Calu3 (cell line): ENCODE measurements at places on chromosomes 7 and 10. TPM values are rescaled to one million over a fixed set of nuclear protein-coding genes. Genes with fewer than 3 reads are reported as not detected.
A peak's percentile ranks its signal among the peaks of the same experiment; 100 is the strongest.

GRCh38 chr10:44380829-44381600 is 3.9 kb downstream of the CXCL12 start:
- peaks cover 7% of the 10 kb centered on the region for H3K4me1 ChIP-seq
- peaks cover 27% of the 10 kb centered on the region for H3K27me3 ChIP-seq

DNA sequence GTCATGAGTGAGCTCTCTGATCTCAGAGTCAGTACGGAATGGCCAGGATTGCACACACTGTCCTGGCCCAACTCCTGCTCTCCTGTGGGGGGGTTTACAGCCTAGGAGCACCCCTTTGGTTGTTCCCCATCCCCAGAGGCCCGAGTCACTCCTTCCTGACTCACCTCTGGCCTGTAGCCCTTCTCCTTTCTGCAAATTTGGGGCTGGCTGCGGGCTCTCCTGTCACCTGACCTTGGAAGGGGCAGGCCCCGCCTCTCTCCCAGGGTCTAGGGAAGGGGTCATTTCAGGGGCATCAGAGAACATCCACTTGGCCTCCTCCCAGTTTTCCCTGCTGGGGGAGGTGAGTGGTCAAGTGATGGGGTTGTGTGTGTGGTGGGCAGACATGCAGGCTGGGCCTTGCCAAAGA is 1.7 kb downstream of the NYAP1 start:
- DNase-seq: no peak
- no peaks in the 10 kb centered on the region for H3K36me3 ChIP-seq
- no peaks in the 10 kb centered on the region for H3K4me1 ChIP-seq
- H3K27ac ChIP-seq: no peak overlapping the region
- H3K4me3 ChIP-seq: no peak overlapping the region

DNA sequence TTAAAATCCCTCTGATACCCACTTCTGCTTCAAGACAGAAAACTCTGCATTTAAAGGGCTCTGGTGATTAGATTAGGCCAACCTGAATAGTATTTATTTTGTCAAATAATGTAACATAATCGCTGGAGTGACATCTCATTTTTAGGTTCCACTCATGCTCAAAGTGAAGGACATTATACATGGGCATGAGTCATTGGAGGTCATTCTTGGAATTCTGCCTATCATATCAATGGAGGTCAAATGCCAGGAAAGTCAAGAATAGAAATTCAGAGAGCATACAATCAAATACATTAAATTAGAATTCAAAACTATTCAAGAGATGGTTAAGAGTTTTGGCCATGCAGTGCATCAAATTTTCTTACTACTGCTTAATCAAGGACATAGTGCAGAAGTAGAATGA is 50.8 kb upstream of the PRSS1 start:
- H3K27me3 ChIP-seq: no peaks in the 10 kb centered on the region
- DNase-seq: no peak
- H3K27ac ChIP-seq: no peak overlapping the region
- peaks cover 21% of the 10 kb centered on the region for H3K4me1 ChIP-seq

DNA sequence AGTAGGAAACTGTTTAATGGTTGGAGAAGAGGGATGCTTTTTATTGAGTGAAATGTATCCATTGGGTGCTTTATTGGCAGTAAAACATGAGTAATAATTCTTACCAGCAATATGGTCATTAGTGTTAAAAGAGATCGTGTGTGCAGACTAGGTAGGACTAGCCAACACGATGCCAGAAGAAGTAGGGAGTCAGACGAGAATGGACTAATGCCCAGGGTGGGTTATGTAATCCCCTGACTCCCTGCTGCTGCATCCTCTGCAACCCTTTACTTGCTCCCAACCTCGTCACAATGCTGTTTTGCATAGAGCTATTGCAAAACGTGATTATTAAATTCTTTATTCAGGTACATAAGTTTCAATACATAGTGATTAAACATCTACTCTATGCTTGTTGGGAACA is 1213.7 kb downstream of the GATA3 start:
- H3K36me3 ChIP-seq: no peaks in the 10 kb centered on the region
- DNase-seq: no peak
- no peak overlapping the region for H3K4me3 ChIP-seq
- peaks cover 5% of the 10 kb centered on the region for H3K4me1 ChIP-seq

DNA sequence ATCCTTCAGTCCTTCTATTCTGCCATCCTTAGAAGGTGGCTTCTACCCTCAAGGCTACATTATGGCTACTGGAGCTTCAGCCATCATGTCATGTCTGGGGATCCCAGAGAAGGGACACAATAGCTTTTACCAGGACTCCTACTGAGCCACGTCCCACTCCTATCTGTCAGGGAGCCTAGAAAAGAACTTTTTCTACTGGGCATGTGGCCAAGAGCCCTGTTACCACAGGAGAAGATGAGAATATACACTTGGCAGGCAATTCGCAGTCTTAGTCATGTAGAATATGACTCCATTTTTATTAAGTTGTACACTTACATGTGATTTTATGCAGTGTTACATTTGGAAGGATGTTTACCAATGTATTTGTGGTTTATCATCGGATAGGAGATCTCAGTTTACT is 64.6 kb upstream of the KCNMA1 start:
- no peak for DNase-seq
- H3K36me3 ChIP-seq: no peaks in the 10 kb centered on the region
- H3K4me3 ChIP-seq: no peak overlapping the region
- H3K4me1 ChIP-seq: no peaks in the 10 kb centered on the region
- no peaks in the 10 kb centered on the region for H3K27me3 ChIP-seq
- H3K27ac ChIP-seq: no peak overlapping the region

GRCh38 chr10:100791369-100792058 is 46.1 kb downstream of the PAX2 start:
- DNase-seq: no peak
- no peak overlapping the region for H3K27ac ChIP-seq
- H3K4me3 ChIP-seq: no peak overlapping the region
- no peaks in the 10 kb centered on the region for H3K36me3 ChIP-seq
- peaks cover 93% of the 10 kb centered on the region for H3K27me3 ChIP-seq

- H3K27ac ChIP-seq: no peak overlapping the region
- H3K27me3 ChIP-seq: no peaks in the 10 kb centered on the region
- no peak for DNase-seq
- H3K4me3 ChIP-seq: no peak overlapping the region
- H3K36me3 ChIP-seq: no peaks in the 10 kb centered on the region
Observed at GRCh38 chr10:72386916-72387586, 32.3 kb upstream of the DNAJB12 start.

DNA sequence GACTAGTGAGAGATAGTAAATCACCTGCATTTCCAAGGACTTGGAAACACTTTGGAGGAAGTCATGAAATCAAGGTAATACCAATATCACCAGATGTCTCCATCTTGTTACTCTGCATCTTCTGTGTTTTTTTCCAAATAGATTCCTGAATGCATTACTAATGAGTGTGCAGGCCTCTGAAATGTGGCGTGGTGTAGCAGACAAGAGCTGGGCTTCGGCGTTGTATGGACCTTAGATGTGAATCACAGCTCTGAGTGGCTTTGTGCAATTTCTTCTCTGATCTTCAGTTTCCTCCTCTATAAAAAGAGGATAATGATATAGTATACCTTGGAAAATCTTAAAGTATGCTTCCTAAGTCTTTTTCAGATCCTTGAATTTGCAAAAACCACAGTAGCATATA is 9.6 kb upstream of the MYPN start:
- no peak overlapping the region for H3K27ac ChIP-seq
- peaks cover 50% of the 10 kb centered on the region for H3K4me1 ChIP-seq

DNA sequence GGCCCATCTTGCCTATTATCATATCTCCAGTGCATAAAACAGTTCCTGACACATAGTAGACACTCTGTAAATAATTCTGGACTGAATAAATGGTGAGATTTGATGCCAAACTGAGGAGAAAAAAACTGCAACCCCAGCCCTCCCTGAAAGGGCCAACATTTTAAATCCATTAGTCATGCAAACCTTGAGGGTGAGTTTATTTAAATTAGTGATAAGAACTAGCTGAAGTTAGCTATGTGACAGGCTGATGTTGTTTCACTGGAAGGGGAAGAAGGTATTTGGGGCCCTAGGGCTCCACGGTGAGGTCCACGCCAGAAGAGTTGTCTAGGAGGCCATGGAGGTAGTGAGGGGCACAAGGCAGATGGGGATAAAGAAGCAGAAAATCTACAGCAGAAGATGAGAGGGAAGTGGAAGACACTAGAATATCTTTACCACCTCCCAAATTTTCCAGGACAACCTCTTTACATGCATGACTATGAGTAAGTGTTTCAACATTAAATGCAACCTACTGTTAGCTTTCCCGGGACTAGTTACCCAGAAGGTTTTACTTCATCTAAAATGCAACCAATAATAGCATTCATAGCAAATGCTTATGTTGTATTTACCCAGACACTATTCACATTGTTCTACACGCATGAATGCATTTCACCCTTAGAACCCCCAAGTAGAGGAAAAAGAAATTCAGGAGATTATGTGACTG is 183.2 kb upstream of the LYZL1 start:
- peak overlapping the region; percentile 9 for H3K4me3 ChIP-seq
- no peaks in the 10 kb centered on the region for H3K27me3 ChIP-seq
- H3K4me1 ChIP-seq: peaks cover 46% of the 10 kb centered on the region

DNA sequence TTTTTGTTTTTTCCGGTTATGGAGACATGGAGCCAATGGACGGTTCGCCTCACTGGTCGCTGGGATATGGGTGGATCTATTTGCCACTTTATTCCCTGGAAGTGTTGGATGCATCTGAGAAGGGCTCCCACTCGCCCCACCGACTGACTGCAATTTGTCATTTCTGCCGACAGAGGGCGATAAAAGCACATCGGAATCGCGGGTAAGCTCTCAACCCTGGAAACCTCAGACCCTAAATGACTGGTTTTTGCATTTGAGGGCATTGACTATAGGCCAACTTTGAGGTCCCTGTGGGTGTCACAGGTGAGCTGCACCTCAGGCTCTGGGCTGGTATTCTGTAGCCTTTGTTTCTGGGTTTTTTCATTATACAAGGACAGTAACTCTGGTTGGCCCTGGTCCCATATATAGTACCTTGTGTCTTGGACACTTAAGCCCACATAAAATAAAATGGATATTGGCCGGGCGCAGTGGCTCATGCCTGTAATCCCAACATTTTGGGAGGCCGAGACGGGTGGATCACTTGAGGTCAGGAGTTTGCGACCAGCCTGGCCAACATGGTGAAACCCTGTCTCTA is 11.9 kb upstream of the OPALIN start:
- DNase-seq: peak; percentile 55
- peaks cover 8% of the 10 kb centered on the region for H3K4me1 ChIP-seq
- peak overlapping the region; percentile 64 for H3K4me3 ChIP-seq
- no peaks in the 10 kb centered on the region for H3K27me3 ChIP-seq
- H3K27ac ChIP-seq: no peak overlapping the region

ANKRD61 gene
- 0.47 and 0.59 TPM in 2 replicates for total RNA-seq

ASB10 gene
- total RNA-seq: not detected in 2 replicates
